ENCODE measurements at places on chromosomes 4 and X.

GRCh38 chr4:23717528-23718248 lies 172.2 kb downstream of the PPARGC1A start:
- no peak for DNase-seq

DNA sequence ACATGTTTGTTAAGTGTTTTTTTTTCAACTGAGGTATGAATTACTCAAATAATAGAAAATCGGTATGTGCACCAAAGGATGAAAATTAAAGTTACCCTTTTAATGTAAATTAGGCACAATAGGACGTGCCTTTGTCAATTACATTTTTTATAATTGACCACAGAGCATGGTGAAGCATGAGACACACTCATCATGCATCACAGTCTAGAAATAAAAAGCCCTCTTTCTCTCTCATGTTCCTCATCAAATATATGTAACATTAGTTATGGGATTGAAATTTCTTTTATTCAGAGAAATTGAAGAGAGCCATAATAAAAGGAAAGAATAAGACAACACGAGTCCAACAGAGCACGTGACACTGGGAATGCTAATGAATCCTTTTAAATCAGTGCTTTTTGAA lies 3.5 kb downstream of the GNRHR start:
- DNase-seq = no peak

- no peak for DNase-seq
Measured at GRCh38 chrX:123169247-123169901, 14.7 kb upstream of the GRIA3 start.

DNA sequence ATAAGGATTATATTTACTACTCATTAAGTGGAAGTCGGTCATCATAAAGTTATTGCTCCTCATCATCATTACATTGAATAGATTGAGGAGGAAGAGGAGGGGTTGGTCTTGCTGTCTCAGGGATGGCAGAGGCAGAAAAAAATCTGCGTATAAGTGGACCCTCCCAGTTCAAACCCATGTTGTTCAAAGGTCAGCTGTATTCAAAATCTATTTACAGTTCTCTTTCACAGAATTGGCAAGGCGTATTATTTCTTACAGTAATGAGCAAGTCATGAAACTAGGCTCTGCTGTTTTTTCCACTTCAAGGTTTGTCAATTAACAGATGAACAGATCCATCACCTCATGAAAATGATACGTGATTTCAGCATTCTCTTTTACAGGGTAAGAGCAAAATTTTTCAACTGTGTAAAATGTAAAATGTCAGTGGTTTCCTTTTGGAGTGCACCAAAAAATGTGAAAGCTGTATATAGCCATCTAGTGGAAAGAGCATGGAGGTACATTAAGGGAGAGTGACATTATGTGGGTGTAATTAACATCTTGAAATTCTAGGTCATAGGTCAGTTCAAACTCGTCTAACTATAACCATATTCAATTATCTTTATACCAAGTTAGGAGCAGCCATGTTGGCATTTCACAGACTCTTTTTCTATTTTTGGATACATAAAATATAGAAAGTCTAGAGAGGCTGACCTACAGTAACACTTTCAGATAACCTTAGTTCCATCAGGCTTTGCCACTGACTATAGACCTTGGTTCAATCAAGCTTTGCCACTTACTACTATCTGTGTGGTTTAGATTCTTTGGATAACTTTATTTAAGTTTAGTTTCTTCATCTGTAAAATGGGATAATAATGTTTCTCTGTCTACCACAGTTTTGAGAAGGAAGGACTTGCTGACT lies 30.1 kb downstream of the NEIL3 start:
- no peak for DNase-seq

Measured in stimulated activated CD8-positive, alpha-beta memory T cell treated with anti-CD3 and anti-CD28 coated beads, Interleukin-7, amount 100 ng/mL, for 1 hour (primary cell).